ENCODE measurements at places on chromosomes 6 and 20.

GRCh38 chr6:344816-345340 lies 46.7 kb upstream of the IRF4 start:
- DNase-seq: no peak

DNA sequence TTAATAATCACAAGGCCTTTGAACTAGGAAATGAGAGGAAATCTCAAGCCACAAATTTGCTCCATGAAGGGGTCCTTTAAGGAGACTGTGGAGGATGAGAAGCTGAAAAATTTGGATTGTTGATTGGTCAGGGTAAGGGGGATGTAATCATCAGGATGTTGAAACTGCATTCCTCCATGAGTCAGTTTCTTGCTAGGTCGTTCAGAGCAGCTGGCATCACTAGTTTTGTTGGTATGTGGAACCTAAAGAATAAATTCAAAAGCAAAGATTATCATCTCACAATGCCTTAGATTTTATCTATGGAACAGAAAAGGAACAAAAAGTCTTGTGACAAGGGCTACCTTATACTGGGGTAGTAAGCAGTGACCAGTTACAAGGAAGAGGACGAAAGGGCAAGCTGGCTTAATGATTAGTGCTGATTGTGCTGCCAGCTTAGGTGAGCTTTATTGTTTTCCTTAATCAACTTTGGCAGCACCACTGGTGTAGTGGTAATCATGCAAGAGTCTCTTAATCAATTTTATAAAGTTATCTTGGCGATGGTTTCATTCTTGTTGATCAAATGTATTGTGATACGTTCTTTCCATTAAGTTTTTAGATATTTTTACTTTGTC lies 36.6 kb downstream of the CRISP2 start:
- no peak for DNase-seq

GRCh38 chr20:42714298-42715141 lies 475.2 kb downstream of the PTPRT start:
- no peak for DNase-seq

- peak; percentile 63 for DNase-seq
These were observed 4.9 kb upstream of the DLL1 start for GRCh38 chr6:170295510-170296422.

- DNase-seq: no peak
These were observed 227.3 kb upstream of the RSPO3 start for GRCh38 chr6:126891158-126891557.

DNA sequence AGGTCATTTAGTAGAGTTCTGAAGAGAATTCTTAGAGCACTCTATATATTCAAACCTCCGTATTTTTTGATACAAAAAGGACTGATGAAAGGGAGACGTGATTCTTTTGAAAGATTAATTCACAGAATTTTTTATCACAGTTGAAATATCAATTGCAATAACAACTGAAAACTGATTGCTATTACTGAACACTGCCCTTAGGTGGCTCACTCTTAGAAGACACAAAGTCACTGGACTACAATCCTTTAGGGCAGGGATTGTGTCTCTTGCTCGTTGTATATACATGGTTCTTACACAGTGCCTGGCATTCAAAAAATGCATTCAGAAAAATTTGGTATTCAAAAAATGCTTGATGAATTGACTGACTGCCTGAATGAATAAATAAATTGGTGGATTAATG lies 17.1 kb upstream of the CALHM6 start:
- no peak for DNase-seq

- no peak for DNase-seq
These were observed 15.6 kb upstream of the GCNT2 start for GRCh38 chr6:10505529-10505928.
